Bronchial epithelial cell (primary cell): ENCODE measurements at places on chromosomes 4 and X. TPM values are rescaled to one million over a fixed set of nuclear protein-coding genes. Genes with fewer than 3 reads are reported as not detected.

Gene WAS
- not detected in 2 replicates for total RNA-seq

- DNase-seq, result no peak
Observed at GRCh38 chr4:101288365-101289145, 58.8 kb downstream of the PPP3CA start.

DNA sequence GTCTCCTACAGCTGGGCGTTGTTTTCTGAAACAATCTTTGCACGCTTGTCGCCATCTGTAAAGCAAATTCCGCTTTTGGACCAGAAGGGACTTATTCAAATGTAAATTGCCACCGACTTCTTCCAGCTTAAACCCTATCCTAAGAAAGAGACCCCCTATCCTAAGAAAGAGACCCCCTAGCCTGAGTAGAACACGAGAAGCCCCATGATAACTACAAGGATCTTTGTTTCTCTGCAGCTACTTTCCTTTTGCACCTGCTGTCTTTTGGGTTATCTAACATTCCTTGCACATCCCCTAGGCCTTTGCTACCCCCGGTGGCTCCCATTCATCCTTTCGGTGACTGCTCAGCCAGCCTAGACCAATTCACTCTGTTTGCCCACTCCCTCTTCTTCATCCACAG is 536.0 kb upstream of the PRKX start:
- DNase-seq, result no peak

DNA sequence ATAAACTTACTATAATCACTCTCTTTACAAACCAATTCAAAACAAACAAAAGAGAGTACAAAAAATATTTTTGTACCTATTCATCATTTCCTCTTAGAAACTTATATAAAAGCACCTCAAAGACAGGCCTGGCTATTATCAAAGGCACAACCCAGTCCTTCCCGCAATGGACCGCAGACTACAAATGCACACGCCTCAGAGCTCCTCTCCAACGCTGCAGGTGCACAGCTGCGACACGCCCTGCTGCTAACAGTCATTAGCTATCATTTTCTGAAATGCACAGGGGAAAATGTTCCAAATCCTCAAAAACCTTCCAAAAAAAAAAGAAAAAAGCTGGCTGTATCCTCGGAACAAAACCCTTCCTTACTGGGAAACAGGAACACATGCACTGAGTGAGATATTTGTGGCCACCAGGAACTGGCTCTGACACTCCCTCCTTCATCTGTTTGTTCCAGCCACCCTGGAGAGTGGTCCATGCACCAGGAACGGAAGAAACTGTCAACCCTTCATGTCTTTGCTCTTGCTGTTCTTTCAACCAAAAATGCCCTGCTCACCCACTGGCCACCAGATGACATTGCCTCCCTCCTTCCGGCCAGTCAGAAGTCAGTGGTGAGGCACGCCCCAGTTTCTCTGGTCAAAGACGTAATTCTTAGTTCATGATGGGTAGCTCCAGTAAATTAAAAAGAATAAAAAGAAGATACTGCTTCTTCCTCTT is 16.7 kb downstream of the IRF2 start:
- no peak for DNase-seq

DNA sequence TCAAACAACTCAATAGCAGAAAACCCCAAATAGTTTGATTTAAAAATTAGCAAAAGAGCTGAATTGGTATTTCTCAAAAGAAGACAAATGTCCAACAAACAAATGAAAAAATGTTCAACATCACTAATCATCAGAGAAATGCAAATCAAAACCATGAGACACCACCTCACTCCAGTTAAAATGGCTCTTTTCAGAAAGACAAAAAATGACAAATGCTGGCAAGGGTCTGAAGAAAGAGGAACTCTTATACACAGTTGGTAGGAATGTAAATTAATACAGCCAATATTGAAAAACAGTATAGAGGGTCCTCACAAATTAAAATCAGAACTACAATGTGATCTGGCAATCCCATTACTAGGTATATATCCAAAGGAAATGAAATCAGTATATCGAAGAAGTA is 70.4 kb downstream of the FBXL5 start:
- no peak for DNase-seq
